ENCODE measurements at places on chromosomes 7 and 10.

DNA sequence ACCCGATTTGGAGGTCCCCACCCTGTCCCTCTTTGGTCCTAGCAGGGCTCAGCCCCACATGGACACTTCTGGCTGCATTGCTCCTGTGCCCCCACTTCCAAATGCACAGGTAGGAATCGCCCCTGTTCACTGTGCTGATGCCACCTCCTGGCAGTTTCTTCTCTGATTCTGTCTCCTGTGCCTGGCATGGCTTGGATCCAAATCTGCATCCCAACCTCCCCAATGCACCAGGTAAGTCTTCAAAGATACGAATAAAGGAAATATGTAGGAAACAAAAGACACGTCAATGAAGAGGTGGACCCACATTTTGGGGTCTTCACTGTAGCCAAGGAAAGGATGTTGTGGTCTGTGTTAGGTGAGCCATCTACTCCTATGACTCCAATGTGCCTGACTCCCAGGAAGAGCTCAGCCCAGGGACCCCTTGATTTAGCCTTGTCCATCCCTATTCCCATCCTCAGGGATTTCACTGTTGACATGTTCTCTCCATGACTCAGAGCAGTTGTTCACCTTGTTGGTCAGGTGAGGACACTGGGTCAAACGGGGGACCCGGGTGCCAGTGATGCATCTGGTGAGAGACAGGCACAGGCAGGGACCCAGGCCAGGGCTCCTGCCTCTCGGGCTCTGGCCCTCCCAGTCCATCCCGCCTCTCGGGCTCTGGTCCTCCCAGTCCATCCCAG lies 341.8 kb downstream of the CXCL12 start:
- DNase-seq = no peak

DNA sequence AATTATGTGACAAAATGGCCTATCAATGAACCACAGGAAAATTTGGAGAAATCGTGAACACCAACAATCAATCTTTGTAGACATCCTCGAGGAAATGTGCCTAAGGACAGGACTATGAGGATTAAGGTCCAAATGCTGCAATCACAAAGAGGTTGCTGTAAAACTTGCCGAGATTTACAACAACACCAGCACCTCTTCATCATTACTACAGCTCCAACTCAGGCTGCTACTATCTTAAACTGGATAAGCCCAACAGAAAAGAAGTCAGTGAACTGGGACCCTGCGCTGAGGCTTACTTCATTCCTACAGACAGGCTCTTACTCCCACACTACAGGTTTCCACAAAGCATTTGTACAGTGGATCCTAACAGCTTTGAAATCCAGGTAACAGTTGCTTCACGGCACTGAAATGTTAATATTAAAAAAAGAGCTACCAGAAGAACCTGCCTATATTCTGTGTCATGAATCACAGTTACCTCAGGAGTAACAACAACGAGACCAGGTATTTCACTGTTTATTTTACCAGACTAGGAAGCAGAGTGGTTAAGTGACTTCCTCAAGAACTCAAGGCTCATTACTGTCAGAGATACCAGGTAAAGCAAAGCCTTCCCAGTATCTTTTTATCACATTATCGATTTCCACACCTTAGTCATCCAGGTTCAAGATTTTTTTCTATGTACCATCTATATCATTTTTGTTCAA lies 23.9 kb downstream of the CACUL1 start:
- DNase-seq = no peak

DNA sequence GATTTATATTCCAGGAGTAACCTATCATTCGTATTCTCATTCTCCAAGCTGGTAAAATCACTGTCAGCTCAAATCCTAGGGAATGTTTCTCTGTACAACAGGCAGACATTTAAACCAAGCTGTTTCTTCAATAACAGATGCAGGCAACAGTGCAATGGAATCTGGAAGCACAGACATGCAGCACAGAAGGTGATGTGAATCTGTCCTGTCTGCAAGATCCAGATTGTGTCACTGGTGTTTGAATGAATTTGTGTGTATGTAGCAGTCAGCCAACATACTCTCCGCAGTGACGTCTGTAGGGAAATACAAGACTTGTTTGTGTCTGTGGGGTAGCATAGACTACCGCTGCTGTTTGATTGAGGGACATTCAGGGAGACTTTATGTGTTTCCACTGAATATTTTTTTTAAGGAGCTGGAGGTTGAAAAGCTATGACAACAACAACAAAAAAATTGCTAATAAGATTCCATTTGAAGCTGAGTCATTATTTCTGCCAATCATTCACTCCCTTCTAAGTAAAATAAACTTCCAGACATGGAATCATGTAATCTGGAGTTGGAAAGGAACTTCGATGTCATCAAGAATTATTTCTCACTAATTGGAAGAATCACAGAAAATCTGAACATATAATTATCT lies 122.9 kb upstream of the MYO3A start:
- DNase-seq = no peak

DNA sequence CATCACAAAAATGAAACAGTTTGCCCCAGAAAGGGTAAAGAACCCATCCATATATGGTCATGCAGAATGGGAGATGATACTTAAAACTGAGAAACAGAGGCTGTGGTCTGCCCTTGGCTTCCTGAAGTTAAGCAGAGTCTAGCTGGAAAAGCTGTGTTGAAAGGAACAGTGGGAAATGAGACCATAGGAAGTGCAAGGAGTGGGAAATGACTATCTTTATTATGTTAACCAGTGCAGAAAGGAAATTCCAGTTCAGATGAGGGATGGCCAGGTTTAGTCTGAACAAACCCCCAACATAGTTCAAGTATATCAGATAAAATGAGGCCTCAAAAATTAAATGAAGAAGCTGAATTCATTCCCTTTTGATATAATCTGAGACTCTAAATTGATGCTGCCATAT lies 112.2 kb upstream of the TARP start:
- no peak for DNase-seq

DNA sequence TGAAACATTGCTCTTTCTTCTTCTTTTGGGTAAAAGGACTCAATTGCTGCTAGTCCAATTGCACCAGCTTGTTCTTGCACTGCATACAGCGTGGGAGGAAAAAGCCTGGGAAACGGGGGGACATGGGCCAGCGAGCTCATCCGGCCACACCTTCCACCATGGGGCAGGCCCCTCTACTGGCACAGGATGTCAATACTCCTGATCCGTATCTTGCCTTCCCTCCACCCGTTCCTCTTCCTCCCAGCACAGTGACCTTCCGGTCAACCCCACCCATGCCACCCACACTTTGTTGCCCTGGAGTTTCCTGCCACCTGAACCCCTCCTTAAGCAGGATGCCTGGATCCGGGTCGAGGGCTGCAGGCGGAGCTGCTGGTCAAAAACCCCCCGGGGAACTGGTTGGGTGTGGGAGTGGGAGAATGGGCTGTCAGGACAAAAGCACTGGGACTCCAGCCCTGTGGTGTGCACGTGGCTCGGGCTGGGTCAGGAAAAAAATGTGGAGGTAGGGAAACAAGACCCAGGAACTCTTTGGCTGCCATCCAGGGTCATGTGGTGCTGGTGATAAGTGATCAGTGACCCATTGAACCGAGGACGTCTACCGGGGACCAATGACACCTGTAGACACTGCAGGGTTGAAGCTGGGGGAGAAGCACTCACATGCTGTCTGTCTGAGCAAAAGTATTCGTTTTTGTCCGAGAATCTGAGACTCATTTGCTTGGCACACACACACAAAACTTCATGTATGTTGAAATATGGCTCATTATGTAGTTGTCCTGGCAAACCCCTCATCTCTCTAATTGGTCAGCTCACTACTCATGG lies 8.1 kb downstream of the IL2RA start:
- DNase-seq = no peak

DNA sequence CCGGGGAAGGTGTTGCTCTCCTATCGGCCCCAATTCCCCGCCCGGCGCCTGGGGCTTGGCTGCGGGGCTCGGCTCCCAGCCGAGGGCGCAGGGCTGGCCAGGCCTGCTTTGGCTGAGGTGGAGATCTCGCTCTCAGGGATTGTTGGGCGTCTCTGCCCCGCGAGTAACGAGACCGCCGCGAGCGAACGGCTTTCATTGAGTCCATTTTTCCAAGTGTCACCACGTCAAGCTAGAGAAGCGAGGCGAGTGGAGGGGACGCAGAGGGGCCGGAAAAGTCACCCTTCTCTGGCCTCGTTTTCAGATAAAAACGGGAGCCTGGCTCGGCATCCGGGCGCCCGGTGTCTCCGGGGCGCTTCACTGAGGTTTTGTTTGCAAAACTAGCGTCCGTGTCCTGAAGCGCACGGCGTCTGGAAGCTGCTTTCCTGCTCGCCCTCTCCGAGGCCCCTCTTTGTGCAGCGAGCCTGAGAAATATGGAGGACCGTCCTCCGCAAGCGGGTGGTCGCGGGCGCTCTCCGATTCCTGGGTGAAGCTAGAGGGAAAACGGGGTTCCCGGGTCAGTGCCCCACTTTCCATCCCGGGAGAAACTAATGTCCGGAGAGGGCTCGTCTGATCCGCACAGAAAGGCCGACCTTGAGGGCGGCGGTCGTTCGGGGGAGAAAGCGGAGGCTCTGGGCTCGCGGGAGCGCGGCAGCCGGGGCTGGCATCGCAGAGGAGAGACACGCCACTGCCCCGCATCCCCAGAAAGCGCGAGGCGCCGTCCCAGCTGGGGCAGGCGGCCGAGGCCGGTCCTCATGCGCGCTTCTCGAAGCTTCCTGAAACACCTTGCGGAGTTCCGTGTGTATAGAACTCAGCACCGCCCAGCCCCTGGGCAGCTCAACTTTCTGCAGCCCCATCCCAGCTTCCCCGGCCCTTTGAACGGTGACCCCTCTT lies 3.5 kb upstream of the EN2 start:
- peak; percentile 83 for DNase-seq

GRCh38 chr7:30331338-30331737 lies 46.9 kb downstream of the ZNRF2 start:
- no peak for DNase-seq

DNA sequence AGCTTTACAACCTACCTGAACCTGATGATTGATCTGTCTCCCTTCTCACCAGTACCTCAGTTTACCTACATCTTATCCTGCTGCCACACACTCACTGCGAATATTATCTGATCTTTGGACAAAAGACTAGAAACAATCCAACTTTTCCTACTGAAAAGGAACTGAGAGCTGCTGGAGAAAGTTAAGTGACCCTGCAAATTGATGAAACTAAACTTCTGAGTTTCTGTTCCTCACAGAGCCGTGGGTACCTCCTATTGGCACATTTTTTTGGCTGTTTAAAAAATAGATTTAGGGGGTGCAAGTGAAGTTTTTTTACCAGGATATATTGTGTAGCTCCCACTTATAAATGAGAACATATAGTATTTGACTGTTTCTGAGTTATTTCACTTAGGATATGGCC lies 66.0 kb upstream of the STARD3NL start:
- no peak for DNase-seq

DNA sequence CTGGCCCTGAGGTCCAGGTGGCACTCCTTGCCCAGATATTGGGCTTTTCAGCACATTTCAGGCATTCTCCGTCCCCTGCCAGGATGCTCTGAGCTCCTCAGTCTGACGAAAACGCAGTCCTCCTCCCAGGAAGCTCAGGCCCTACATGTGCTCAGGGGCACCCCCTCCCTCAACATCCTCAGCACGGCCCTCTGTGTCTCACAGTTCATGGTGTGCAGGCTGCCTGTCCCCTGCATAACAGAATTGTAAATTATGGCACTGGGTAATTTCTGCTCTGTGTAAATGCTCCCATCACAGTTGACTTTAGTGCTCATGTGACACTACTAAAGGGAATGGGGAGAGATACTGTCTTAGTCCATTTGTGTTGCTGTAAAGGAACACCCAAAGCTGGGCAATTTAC lies 563.8 kb downstream of the DNAJB6 start:
- DNase-seq = no peak

GRCh38 chr10:34498821-34499220 lies 316.3 kb downstream of the PARD3 start:
- no peak for DNase-seq

DNA sequence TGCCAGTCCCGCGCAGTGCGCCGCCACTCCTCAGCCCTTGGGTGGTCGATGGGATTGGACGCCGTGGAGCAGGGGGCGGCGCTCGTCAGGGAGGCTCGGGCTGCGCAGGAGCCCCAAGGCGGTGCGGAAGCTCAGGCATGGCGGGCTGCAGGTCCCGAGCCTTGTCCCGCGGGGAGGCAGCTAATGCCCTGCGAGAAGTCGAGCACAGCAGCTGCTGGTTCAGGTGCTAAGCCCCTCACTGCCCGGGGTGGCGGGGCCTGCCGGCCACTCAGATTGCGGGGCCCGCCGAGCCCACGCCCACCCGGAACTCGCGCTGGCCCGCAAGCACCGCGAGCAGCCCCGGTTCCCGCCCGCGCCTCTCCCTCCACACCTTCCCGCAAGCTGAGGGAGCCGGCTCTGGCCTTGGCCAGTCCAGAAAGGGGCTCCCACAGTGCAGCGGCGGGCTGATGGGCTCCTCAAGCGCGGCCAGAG lies 14.4 kb upstream of the WASL start:
- no peak for DNase-seq

GRCh38 chr10:60490013-60490412 lies 100.3 kb upstream of the ANK3 start:
- DNase-seq = no peak

- no peak for DNase-seq
Observed at GRCh38 chr7:17462131-17462631, 163.7 kb downstream of the AHR start.

DNA sequence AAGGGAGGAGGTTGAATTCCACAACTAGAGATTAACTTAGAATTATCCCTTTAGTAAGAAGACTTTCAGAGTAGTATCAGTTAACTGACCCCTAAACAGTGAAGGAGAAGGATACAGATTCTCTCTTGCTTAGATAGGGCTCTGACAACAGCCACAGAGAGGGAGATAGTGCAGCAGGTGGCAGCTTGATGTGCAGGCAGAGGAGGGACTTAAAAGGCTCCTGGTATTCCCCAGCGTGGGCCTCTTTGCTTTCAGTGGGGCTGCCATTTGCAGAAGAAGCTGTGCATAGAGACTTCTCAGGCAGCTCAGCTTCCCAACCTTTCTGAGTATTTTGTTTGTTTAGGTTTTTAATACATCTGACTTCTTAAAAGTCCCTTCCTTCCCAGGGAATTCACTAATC lies 16.0 kb downstream of the FZD1 start:
- peak; percentile 62 for DNase-seq

GRCh38 chr7:135650831-135651573 lies 11.3 kb upstream of the STMP1 start:
- no peak for DNase-seq

GRCh38 chr7:92611735-92612134 lies 21.5 kb upstream of the FAM133B start:
- DNase-seq = no peak

DNA sequence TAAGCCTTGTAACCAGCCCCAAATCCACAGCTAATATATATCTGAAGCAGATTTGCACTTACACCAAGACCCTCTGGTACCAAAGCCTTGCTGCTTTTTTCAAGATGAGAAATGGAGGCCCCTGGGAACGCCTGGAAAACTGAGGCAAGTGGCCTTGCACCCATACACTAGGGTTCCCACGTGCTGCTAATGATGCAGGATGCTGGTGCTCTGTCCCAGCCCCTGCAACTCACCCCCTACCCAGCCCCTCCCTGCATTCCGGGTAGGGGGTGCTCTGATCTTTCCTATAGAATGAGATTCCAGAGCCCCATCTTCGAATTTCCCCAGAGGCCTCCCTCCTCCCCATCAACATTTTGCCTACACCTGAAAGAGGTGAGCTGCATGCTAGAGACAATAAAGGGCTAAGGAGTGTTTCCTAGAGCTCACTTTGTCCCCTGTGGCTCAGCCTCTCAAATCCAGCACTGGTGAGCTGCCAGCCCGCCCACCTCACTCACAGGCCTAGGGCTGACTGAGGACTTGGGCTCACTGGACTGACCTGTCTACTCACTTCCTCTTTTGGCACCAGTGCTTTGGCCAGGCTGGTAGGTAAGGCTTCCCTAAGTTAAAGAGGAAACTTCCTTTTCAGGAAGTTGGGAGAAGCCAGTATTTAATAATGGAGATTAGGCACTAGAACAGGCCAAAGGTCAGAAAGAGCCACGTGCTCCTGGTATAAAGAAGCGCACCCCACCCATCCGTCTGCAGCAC lies 9.8 kb downstream of the RBP4 start:
- DNase-seq = no peak
